ENCODE measurements at places on chromosomes 5 and 9.

- DNase-seq, result no peak
These were observed 150.8 kb downstream of the HACD4 start for GRCh38 chr9:20880675-20881074.

- DNase-seq, result no peak
These were observed 457.7 kb upstream of the CHD1 start for GRCh38 chr5:99386406-99387077.

DNA sequence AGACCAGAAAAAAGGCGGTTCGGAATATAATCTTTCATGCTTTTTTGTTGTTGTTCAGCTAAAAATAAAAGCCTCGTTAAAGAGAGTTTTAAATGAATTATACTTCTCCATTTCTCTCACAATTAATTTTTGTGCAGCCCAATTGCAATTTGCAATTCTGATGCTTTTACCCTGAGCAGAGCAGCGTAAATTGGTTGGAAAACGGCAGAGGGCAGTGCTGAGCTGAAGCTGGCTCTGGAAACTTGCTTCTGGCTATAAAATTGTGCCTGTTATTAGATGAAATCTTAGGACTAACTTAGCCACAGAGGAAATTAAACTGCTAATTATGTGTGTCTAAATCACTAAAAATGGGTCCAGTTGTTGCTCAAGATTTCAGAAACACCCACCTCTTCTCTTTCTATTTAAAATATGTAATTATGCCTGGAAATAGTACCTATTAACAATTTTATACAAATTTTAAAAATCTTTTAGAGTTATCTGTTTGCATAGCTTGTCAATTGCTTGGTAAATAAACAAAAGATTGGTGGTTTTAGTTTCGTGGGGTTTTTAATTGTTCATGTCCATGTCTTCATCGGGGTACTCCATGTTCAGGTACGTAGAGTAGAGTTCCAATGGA, 441.8 kb upstream of the TLE4 start:
- no peak for DNase-seq

DNA sequence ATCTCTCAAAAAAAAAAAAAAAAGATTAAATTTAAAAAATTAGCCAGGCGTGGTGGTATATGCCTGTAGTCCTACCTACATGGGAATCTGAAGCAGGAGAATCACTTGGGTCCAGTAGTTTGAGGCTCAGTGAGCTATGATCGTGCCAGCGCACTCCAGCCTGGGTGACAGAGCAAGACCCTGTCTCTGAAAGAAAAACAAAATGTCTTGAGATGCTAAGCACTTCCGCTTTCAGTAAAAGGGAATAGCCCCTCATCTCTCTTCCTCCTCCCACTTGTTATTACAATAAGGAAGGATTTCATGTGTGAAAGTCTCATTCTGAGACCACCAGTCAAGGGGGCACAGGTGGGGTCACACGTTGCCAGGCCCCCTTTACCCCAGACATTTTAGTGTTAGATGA, 79.4 kb downstream of the GOLPH3 start:
- DNase-seq, result no peak

GRCh38 chr9:6777213-6777902, 19.6 kb downstream of the KDM4C start:
- no peak for DNase-seq

- no peak for DNase-seq
These were observed 44.3 kb downstream of the SH3RF2 start for GRCh38 chr5:145980718-145981117.

DNA sequence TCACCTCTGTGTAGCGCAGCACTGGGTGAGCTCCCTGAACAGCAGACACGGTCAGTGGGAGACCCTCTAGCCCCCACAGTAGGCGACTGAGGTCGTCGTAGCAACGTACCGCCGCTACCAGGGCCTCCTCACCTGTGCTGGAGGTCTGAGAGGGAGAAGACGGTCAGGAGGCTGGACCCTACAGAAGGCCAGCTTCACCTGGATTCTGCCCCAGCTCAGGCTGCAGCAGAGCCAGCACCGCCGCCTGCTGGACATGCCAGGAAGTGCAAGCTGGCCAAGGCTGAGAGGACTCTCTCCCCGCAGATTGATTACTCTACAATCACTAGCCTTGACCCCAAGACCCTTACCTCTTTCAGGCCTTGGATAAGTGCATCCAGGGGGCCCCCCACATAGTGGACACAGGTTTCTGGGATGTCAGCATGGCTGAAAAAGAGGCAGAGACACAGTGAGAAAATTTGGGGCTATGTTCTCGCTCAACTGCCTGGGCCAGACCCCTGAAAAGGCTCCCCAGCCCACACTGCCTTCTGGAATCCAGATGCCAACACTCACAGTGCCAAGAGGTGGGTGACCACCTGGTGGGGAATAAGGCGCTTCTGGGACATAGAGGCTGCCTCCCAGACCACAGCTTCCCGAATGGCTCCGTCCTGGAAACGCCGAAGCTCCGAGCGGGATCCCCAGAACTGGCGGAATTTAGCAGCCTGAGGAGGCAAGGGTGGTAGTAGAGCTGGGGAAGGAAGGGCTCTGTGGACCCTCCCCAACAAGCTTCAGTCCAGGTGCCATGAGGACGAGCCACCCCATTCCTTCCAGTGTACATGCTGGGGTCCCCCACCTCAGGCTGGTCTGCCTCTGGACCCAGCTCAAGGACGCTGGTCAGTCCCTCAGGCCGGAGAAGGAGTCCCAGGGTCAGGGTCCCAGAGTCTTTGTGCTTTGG, 6.9 kb downstream of the NOL6 start:
- DNase-seq, result no peak

DNA sequence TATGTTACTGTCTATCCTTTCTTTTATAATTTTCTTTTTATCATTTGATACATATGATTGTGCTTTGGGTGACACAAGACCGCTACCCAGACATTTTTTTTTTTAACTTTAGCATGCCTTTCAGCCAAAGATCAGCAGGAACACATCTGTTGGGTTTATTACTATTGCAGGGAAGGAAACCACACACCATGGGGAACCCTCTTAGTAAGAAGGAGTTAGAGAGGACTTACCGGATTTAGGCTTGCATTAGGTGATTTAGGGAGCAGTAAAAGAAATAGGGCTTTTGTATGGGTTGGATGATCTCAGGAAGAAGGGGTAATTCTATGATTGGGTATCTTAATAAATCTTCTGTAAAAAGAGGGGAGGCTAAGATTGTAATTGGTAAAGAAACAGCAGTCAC, 138.2 kb downstream of the SNX18 start:
- no peak for DNase-seq

DNA sequence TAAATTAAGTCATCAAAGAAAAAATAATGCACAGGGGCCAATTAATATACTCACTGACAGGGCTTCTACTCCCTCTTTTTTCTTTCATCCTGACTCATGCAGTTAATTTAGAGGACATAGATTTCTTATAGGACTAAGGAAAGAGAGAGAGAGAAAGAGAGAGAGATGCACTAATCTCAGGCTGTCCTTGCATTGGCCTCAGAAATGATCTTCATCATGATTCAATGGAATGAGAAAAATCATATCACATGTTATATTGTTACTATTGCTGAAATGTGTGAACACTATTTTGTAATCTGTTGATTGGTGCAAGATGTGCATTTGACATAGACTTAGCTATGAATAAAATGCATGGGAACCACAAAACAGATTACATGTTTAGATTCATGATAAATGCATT, 608.3 kb upstream of the NUDT12 start:
- no peak for DNase-seq

- DNase-seq, result no peak
These were observed 369.3 kb upstream of the TRPC7 start for GRCh38 chr5:136734628-136735027.

GRCh38 chr5:158162026-158162425, 303.1 kb upstream of the CLINT1 start:
- DNase-seq, result no peak

DNA sequence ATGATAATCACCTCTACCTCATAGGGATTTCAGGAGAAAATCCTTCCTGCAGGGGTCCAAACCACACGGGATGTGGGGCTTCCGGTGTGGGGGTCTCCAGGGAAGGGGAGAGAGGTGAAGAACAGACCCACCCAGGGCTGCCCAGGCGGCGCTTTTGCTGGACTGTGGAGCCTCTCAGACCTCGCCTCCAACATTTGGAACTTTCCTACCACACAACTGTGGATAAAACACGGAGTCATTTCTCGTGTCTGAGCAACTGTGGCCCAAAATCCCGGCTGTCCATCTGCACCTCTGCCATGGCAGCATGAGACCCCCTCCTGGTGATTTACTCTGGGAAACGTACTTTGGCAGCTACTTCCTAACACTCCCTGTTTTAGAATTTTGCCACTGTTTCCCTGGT, 307.8 kb upstream of the IRX4 start:
- DNase-seq, result no peak

- no peak for DNase-seq
These were observed 2.9 kb downstream of the DNAJB5 start for GRCh38 chr9:34992376-34992951.

DNA sequence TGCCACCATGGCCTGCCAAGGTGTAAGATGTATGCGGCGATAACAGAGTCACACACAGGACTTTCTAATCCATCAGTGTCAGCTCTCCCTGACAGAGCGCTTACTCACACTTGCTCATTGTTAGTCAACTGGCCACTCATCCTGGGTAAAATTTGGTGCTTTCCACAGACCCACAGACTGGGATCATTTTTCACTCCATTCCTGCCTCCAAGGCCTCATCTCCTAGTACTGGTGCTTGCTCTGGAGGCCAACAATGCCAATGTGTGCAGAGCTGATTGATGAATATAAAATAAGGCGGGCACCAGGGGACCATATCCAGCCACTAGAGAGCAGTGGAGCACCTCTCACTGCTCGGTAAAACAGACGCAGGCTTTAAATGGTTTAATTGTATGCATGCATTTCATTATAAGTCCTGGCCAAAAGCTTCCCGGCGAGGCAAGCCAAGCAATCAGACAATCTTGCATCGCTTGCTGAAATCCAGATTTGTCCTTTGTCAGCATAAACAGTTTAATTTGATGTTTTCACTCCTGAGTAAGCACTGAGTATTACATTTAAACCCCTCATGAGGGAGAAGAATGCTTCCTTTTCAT, 22.3 kb downstream of the PSMB7 start:
- no peak for DNase-seq

DNA sequence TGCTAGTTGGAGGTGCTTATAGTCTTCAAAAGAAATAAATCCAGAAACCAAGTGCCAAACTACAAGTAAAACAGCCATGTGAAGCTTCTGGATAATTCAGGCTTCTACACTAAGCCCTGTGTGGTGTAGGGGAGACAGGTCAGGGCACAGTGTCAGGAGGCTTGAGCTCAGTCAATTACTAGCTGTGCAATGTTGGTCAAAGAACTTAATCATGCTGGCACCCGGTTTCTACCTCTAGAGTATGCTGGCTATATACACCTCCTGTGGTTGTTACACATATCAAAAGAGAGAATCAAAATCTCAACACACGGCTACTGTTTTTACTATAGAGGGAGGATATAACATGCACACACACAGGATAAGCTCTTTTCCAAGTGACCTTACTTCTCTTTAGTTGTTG, 469.7 kb upstream of the ZNF462 start:
- no peak for DNase-seq

- no peak for DNase-seq
These were observed 18.3 kb downstream of the DOCK2 start for GRCh38 chr5:169655353-169655752.

DNA sequence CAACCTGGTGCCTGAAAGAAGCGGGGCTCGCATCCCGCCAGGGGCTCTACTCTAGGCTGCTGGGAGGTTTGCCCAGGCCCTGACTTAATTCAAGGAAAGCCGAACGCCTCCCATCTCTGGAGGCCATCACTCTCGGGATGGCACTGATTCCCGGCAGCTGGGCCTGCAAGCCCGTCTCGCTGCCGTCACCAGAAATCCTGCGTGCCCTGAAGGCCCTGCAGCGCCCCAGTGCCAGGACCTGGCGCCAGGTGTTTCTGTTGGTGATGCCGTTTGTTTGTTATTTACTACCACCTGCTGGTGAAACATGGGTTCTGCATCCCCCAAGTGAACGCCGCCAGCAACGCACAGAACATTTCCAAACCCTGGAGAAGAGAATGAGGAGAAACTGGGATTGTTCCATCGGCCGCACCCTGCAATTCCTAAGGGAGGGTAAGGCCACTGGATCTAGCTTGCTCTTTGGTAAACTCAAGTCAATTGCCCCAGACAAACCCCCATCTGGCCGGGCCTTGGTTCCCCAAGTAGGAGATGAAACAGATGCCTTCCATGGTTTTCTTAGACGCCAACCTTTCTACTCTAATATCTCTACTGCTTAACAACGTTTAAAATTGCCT, 77.9 kb downstream of the AK8 start:
- no peak for DNase-seq
